SK-N-SH (cell line): ENCODE measurements at places on chromosomes 1 and 21. TPM values are rescaled to one million over a fixed set of nuclear protein-coding genes. Genes with fewer than 3 reads are reported as not detected.

The CASQ2 gene
- polyA plus RNA-seq = not detected in 2 replicates

The FCGR3B gene
- not detected in 2 replicates for polyA plus RNA-seq

The SPRR2B gene
- polyA plus RNA-seq = not detected in 2 replicates

The SLC5A9 gene
- polyA plus RNA-seq = not detected in 2 replicates

DNA sequence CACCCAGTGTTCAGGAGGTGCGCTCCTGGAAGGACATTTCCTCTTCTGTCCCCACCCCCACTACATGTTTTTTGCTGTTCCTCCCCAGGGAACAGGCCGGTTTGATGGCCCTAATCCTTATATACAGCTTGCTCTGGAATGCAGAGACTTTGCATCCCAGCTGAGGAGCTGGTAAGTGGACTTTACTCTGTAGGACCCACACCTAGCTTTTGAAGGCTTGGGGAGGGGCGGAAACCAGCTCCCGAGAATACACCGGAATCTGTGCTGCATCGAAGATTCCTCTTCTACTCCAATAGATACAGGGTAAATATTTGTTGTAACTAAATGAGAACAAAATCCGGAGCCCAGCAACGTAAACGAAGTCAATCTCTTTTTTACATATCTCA, 1.2 kb upstream of the CGN start:
- peaks cover 32% of the 10 kb centered on the region; the same call in 1 of the 2 replicates for H3K4me1 ChIP-seq
- no peaks in the 10 kb centered on the region for H3K36me3 ChIP-seq
- no peak overlapping the region for H3K4me3 ChIP-seq
- no peak overlapping the region for H3K27ac ChIP-seq

DNA sequence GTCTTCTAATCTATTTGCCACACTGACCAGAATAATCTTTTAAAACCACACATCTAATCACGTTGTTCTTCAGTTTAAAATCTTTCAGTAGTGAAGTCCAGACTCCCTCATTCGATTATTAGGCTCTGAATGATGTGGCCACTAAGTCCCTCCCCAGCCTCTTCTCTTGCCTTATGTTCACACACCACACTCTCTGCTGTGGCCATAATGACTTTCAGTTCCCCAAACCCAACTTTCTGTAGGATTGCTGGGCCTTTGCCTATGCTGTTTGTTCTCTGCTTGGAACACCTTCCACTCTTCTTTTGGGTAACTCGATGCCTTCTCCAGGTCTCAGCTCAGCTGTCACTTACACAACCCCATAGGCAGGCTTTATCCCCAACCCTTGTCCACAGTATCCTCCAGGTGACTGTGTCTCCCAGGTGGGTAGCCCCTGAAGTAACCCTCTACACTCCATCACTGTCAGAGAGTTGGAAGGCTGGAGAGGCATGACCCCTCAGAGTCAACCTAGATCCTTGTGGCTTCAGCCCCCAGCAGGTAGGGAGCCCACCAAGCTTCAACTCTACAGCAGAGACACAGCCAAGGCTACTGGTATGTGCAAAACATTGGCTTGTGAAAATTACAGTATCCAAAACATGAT, 8.4 kb upstream of the SLC37A1 start:
- no peaks in the 10 kb centered on the region for H3K4me1 ChIP-seq
- no peak overlapping the region for H3K27ac ChIP-seq
- H3K4me3 ChIP-seq = no peak overlapping the region
- H3K36me3 ChIP-seq = no peaks in the 10 kb centered on the region
- H3K27me3 ChIP-seq = peaks cover 6% of the 10 kb centered on the region; the same call in 1 of the 2 replicates
- DNase-seq = no peak

DNA sequence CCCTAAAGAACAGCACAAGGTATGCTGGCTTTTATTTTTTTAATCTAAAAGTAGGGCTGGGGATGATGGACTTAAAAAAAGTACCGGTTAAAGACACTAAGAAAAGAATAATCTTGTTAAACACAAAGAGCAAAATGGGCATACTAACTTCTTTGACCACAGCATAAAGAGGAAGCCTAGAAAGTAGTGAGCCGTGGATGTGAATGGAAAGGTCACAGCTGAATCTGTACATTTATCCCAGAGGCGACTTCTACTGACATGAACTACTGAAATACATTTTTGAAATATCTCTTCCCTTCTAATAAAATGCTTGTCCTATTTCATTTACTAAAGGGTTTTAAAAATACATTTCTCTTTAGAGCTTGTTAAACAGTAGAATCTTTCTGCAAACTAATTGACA, 140.7 kb downstream of the SLC45A1 start:
- H3K27me3 ChIP-seq = no peaks in the 10 kb centered on the region
- H3K4me1 ChIP-seq = peaks cover 57% of the 10 kb centered on the region; the same call in 1 of the 2 replicates
- no peak overlapping the region for H3K27ac ChIP-seq
- H3K4me3 ChIP-seq = no peak overlapping the region
- DNase-seq = no peak

- DNase-seq = no peak
- H3K27me3 ChIP-seq = no peaks in the 10 kb centered on the region
- no peaks in the 10 kb centered on the region for H3K36me3 ChIP-seq
- no peaks in the 10 kb centered on the region; the same call in 1 of the 2 replicates for H3K4me1 ChIP-seq
- H3K4me3 ChIP-seq = no peak overlapping the region
Measured at GRCh38 chr1:195981448-195982139, 626.6 kb downstream of the KCNT2 start.

- peaks cover 21% of the 10 kb centered on the region; the same call in 1 of the 2 replicates for H3K36me3 ChIP-seq
- no peak for DNase-seq
- no peaks in the 10 kb centered on the region for H3K27me3 ChIP-seq
- no peak overlapping the region; the same call in 1 of the 2 replicates for H3K4me3 ChIP-seq
- peaks cover 7% of the 10 kb centered on the region; the same call in 1 of the 2 replicates for H3K4me1 ChIP-seq
- peak overlapping the region; percentile 70 for H3K27ac ChIP-seq
Measured at GRCh38 chr1:214404154-214404553, 123.2 kb downstream of the SMYD2 start.

- DNase-seq = no peak
- H3K4me3 ChIP-seq = no peak overlapping the region
- no peaks in the 10 kb centered on the region for H3K4me1 ChIP-seq
Measured at GRCh38 chr1:40310129-40310461, 7.0 kb downstream of the COL9A2 start.

DNA sequence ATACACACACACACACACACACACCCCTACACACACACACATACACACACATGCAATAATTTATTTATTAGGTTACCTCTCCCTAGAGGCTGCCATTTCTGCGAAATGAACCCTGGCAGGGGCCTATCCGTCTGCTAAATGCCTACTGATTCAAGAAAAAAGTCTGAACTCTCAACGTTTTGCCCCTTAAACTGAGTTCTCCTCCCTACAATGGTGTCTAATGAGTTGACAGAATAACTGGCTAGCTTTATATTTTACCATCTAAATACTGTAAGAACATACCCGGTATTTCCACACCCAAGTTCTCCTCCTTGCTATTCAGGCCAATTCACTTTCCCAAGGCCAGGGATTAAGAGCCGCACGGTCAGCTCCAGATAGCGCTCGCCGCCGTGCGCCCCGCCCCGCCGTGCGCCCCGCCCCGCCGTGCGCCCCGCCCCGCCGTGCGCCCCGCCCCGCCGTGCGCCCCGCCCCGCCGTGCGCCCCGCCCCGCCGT, 339 bp upstream of the RNPC3 start:
- no peaks in the 10 kb centered on the region for H3K27me3 ChIP-seq
- peak overlapping the region; percentile 39 for H3K4me3 ChIP-seq
- peak; percentile 58 for DNase-seq
- peaks cover 18% of the 10 kb centered on the region for H3K36me3 ChIP-seq
